ENCODE measurements at places on chromosomes 2 and 18. TPM values are rescaled to one million over a fixed set of nuclear protein-coding genes. Genes with fewer than 3 reads are reported as not detected.

Gene APCDD1
- total RNA-seq = 0.83 TPM

Gene ALPP
- total RNA-seq = not detected

Gene REG3A
- not detected for total RNA-seq

Gene CD226
- total RNA-seq = 1.1 TPM

Gene CYP27C1
- not detected for total RNA-seq

Gene TEX44
- total RNA-seq = not detected

Gene TMEM169
- 0.83 TPM for total RNA-seq

- no peak for DNase-seq
These were observed 90.2 kb upstream of the SPATS2L start for GRCh38 chr2:200216310-200216709.

- no peak for DNase-seq
These were observed 39.5 kb upstream of the FIGN start for GRCh38 chr2:163775304-163775703.

GRCh38 chr2:106562268-106563186 is 75.4 kb downstream of the CD8B2 start:
- DNase-seq = no peak

DNA sequence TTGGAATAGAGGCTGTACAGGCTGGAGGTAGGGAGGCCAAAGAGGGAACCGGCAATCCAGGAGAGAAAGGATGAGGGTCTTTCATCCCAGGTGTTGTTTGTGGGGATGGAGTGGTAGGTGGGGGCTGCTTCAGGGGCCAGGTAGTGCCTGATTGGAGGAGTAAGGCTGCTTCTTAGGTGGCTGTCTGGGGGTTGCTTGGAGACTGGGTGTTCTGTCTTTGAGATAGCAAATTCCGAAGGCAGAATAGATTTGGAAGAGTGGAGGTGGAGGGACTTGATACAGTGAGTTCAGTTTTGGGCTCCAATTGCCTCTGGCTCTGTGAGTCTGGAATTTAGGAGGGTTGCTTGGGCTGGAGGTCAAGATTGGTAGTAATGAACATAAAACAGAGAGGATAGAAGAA is 5.9 kb downstream of the ZNF532 start:
- DNase-seq = no peak

GRCh38 chr2:159026170-159026569 is 57.7 kb downstream of the TANC1 start:
- DNase-seq = no peak

GRCh38 chr2:127704641-127705390 is 3.5 kb downstream of the SFT2D3 start:
- no peak for DNase-seq

DNA sequence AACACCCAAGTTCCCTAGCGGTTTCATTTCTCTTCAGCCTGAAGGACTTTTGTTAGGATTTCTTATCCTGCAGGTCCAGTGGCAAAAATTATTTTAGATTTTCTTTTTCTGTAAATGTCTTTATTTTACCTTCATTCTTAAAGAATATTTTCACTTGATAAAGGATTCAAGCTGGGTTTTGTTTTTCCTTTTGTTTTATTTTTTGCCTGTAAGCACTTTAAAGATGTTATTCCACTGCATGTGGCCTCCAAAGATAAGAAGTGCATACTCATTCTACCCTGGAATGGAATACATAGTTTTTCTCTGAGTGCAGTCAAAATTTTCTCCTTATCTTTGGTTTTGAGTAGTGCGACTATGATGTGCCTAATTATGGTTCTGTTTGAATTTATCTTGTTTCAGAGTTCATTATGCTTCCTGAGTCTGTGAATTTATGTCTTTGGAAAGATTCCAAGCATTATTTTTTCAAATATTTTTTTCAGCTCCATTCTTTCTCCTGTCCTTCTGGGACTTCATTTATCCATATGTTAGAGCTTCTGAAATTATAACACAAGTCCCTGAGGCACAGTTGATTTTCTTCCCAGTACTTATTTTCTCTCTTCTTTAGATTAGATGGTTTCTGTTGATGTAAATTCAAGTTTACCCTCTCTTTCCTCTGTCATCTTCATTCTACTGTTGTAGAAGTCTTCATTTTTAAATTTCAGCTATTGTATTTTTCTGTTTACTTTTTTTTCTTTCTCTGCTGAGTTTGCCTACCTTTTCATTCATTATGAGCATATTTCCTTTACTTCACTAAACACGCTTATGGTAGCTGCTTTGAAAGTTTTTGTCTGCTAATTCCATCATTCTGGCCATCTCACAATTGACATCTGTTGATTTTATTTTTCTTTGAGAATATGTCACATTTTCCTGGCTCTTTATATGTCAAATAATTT is 69.6 kb downstream of the MAPRE2 start:
- DNase-seq = peak; percentile 26

- no peak for DNase-seq
These were observed 169.6 kb upstream of the BOD1L2 start for GRCh38 chr18:56977309-56977708.

GRCh38 chr2:30789670-30790210 is 17.5 kb downstream of the CAPN13 start:
- no peak for DNase-seq

DNA sequence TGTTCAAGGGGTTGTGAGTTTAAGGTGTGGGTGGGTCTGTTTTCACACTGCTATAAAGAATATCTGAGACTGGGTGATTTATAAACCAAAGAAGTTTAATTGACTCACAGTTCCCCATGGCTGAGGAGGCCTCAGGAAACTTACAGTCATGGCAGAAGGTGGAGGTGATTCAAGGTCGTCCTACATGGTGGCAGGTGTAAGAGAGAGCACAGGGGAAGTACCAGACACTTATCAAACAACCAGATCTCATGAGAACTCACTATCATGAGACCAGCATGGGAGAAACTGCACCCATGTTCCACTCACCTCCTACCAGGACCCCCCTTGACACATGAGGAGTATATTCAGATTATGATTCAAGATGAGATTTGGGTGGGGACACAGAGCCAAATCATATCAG is 38.0 kb downstream of the RHBDD1 start:
- no peak for DNase-seq

DNA sequence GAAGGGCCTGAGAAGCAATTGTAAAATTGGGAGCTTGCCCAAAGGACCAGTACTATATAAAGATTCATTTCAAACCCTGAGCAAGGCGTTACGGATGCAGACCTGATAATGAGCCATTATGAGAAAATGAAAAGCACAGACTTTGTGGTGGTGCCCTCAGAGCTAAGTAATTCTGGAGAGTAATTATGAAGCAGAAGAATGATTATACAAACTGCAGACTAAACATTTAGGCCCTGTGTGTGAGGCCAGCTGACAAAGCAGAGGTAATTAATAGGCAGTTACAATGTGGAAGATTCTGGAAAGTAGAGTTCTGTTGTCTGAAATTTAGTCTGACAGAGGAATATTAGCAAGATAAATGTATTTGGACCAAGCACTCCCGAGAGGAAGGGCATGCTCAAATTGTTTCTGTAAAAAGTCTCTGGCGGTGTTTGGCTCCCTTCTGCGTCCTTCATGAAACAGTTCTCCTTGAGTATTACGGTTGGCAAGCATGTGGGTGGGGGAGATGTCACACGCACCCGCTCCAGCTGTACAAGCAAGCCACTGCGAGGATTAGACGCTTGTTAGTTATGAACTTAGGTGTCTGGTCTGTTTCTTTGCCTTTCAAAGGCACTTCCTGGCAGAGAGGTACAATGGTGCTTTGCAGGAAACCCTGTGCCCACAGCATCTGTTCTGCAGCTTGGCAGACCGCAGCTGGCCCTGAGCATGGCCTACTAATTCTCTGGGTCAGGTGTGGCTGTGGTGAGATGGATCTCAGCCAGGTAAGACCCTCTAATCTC is 45.5 kb downstream of the CDC42EP3 start:
- DNase-seq = peak; percentile 63

- no peak for DNase-seq
These were observed 397.6 kb downstream of the ZNF521 start for GRCh38 chr18:24954341-24954740.

DNA sequence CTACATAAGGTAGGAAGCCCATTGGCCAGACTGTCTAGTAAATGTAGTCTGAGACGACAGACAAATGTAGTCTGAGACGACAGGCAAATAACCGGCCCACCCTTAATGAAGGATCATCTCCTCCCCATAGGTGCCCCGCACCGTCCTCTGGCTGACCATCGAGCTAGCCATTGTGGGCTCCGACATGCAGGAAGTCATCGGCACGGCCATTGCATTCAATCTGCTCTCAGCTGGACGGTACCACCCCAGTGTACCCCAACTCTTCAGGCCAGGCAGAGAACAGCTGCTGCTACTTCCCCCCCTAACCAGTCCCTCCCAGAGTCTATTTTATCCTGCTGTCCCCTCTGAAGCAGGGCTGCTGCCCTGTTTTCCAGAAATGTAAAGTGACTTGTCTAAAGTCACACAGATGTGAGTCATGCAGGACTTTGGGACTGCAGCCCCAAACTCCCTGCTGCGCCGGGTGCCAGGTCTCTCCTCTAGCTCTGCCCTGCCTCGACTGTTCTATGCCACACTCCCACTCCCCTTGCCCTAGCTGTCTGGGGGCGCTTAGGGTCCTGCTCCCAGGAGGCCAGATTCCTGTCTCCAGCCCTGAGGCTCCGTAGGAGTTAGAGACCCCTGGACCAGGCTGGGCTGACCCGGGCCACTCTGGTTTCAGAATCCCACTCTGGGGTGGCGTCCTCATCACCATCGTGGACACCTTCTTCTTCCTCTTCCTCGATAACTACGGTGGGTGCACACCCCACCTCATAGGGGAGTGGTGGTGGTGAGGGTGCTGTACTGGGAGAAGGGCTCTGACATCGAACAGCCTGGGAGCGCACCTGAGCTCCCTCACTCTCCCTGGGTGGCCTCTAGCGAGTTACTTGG is 4.7 kb downstream of the SLC11A1 start:
- no peak for DNase-seq

GRCh38 chr2:230847883-230848388 is 16.8 kb upstream of the ITM2C start:
- DNase-seq = peak; percentile 77

DNA sequence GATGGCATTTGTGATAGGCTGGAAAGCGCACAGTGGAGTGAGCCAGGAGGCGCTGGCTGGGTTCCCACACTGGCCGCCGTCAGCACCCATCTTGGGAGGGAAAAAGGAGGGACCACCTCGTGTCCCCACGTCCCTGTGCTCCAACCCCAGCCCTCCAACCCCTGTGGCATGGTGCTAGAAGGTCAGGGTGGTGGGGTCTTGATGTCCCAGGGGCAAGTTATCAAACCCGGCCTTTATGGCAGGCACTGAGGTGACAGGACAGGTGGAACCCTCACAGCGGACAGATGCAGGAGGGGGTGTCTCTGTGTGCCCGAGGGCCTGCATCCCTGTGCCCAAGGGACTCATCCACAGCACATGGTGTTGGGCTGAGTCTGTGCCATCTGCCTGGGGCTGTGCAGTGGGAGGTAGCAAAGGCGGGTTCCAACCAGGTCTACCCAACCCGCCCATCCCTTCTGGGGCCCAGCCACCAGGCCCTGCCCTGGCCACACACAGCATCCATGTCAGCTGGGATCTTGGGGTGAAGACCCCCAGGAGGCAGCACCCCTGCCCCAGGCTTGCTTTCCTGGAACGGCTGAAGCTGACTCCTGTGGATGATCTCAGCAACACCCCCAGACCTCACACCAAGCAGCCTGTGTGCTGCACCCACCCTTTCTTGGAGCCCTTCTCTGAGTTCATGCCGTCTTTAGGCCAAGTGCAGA is 246.1 kb downstream of the NDUFA10 start:
- DNase-seq = no peak

DNA sequence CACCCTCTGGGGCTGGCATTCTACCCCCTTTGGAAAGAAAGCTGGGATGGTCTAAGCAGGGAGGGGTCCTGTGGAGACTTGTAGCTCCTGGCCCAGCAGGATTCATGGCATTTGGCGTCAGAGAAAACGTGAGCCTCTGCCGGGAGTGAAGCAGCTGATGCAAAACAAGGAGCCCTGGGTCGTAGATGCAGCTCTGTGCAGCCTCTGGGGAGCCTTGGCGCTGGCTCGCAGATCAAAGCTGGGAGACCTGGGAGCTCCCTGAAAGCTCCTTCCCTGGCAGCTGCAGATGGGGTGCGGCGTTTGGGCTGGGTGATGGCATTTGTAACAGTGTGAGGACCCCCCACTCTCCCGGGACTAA is 148.3 kb downstream of the KLHL29 start:
- no peak for DNase-seq

GRCh38 chr2:235238537-235238936 is 255.3 kb upstream of the AGAP1 start:
- peak; percentile 46 for DNase-seq

- no peak for DNase-seq
These were observed 944.8 kb upstream of the CNTNAP5 start for GRCh38 chr2:123080331-123080730.

- no peak for DNase-seq
These were observed 16.4 kb downstream of the MAL start for GRCh38 chr2:95041824-95042442.

DNA sequence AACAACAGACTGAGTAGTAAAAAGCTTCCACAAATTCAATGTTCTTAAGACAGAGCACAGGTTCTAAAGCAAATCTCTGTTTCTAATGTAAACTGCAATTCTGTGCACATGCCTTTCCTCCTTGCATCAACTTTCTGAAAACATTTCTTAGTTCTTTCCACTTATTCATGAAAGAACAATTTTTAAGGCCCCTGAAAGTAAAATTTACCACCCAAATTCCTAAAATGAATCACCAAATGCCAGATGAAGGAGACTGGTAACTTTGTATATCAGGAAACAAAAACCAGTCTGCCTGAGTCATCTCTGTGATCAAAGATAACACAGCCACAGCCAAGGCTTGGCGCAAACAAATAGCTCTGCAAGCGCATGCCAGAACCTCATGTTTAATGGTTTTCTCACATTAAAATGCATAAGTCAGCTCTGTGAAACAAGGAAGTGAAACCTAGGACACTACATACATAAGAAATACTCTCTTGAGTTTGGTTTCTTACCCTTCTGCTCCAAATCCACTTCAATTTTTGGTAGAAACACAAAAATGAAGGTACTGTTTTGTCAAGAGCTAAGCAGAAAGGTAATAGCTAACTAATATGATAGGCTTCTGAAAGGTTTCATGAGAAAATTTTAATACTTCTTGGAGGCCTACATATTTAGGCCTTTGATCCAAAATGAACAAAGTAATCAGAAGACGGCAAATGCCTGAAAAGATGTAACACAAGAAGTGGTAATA is 169.4 kb downstream of the THADA start:
- DNase-seq = peak; percentile 98

- no peak for DNase-seq
These were observed 17.7 kb downstream of the MRPS9 start for GRCh38 chr2:105055613-105056012.

- no peak for DNase-seq
These were observed 2.9 kb upstream of the INHBB start for GRCh38 chr2:120343100-120343432.

GRCh38 chr2:143682436-143683055 is 553.3 kb downstream of the ARHGAP15 start:
- DNase-seq = no peak

- no peak for DNase-seq
These were observed 191.0 kb downstream of the HRH4 start for GRCh38 chr18:24651434-24651833.
